NCI-H1092 (cell line): ENCODE measurements at places on chromosomes 4 and X.
A peak's percentile ranks its signal among the peaks of the same experiment; 100 is the strongest.

DNA sequence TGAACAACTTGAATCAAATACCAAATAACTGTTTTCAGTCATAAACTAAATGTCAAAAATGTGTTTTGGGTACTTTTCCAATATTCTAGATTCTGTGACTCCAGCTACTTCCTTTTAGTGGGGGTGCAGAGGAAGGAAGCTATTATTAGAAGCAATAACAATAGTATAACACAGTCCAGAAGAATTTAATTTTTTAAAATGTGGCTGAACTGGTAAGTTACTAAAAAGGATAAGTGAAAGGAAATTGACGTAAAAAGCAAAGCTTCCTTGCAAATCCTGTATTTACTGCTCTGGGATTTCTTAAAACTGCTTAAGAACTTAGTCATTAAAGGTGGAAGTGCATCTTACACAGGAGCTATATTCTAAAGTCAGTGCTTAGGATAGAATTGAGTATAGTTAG lies 53.2 kb downstream of the MOSPD2 start:
- no peak for DNase-seq

- no peak for DNase-seq
Measured at GRCh38 chr4:166123546-166123945, 250.5 kb downstream of the TLL1 start.

GRCh38 chrX:23841847-23842522 lies 59.0 kb downstream of the SAT1 start:
- DNase-seq: no peak

- no peak for DNase-seq
Measured at GRCh38 chrX:54842607-54843006, 35.1 kb downstream of the MAGED2 start.

DNA sequence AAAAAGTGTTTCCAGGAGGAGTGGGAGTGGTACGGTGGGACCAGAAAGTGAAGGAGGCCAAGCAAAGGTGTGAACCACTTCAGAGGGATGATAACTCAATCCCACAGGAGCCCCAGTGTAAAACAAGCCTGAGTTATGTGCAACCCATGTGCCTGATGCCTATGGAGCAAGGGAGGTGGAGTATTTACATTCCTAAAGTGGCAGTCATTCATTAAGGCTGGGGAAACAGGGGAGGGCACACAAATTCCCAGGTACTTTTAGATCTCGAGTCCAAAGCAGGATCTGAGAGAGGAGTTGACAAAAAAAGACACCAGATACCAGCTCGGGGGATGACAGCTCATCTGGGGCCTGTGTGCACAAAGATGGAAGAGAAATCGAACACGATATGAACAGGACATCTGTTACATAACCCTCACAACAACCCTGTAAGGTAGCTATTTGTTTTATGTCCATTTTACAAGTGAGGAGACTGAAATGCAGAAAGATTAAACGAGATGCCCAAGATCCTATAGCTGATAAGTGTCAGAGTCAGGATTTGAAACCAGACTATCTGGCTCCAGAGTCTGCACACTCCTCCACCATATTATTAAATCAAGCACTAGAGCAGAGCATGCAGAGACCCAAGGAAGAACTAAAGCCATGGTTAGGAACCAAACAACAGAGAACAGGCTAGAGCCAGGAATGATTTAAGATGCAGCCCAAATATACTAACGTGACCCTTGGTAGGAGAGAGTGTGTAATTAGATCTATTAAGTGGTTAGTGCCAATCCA lies 91.9 kb upstream of the MAPK10 start:
- DNase-seq: no peak

DNA sequence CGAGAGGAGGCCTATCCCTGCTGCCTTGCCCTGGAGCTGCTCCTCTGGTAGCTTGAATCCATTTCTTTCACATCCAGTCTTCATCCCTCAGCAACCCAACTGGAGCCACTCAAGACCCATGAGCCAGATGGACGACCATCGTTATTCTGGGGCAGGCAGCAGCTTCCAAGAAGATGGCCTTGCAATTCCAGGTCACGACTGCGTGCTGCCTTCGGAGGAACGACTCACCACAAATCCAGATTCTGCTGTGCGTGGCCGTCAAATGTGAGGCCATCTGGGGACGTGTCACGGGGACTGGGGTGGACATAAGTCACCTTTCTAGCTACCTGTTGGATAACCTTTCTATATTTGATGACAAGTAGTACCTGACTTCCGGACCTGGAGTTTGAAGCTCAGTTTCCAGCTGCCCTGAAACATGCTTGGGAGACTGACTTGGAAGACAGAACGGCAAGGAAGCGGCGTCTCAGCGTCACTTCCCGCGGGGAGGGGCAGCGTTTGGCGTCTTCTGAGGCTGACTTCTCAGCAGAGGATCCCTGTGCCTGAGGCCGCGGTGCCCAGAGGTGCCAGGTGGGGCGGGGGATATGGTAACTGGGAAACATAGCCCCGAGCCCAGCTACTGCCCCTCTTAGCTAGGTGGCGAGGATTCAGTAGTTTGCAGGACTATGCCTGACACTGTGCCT lies 11.7 kb upstream of the TMEM271 start:
- DNase-seq: no peak

DNA sequence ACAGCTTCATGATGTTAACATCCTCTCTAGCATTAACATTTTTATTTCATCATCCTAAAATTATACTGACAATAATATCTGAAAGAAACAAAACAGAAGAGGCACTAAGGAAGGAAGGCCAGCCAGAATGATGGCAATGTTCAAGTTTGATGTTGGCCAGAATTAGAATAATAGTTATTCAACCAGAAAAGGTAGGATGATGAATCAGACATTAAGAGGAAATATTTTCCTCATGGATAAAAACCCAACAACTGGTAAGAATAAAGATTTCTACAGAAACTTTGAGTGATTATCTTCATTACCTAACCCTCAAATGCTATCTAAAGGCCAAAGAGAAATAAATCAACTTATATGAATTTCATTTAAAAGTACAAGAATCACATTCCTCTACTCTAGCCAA lies 105.2 kb downstream of the PDE5A start:
- no peak for DNase-seq

DNA sequence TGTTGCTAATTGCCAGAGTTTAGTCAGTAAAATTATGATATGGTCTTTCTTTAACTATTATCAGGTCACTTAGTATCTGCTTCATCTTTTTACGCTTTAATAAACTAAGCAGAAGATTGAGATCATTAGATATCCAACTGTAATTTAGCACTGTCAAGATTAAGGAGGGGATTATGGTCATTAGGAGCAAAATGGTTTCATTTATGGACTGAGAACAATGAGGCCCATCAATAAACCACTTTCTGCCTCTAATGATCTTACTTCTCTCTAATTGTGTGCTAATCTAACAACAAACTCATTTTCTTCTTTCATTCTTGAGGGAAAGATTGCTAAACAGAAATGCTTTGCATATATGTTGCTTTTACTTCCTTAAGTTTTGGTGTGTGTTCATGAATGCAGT lies 340.4 kb downstream of the RPA4 start:
- no peak for DNase-seq

- DNase-seq: no peak
Measured at GRCh38 chr4:144288011-144288903, 147.7 kb upstream of the GYPA start.

GRCh38 chr4:181701894-181702293 lies 541.3 kb upstream of the TENM3 start:
- DNase-seq: no peak

DNA sequence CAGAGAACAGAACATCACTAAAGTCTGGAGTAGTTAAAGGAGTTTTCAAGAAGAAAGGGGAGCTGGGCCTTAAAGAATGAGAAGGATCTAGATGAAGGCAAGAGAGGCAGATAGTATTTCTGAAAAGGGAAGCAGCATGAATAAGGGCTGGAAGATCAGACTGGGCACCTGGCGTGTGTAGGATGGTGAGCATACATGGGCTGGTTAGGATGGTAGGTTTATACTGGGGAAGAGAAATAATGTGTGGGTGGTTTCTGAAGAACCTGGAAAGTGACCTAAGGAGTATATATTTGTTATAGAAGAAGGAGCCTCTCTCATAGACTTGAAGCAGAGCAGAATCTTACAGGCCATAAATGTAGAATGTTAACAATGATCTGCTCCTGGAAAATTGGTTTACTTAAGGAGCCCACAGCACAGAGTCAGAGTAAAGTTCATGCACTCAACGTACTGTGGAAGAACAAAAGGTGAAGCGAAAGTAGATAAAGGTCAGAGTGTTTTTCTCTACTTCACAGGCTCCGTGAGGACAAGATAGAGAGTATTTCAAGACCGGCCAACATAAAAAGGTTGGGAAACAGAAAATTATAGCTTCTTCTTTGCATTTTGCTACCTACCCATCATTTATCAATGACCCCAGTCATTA lies 35.8 kb downstream of the MBNL3 start:
- no peak for DNase-seq

- DNase-seq: peak; percentile 36
Measured at GRCh38 chr4:24419181-24420034, 164.9 kb downstream of the DHX15 start.

GRCh38 chr4:14023036-14023435 lies 395.5 kb upstream of the BOD1L1 start:
- no peak for DNase-seq

GRCh38 chr4:101217353-101218031 lies 129.8 kb downstream of the PPP3CA start:
- no peak for DNase-seq

DNA sequence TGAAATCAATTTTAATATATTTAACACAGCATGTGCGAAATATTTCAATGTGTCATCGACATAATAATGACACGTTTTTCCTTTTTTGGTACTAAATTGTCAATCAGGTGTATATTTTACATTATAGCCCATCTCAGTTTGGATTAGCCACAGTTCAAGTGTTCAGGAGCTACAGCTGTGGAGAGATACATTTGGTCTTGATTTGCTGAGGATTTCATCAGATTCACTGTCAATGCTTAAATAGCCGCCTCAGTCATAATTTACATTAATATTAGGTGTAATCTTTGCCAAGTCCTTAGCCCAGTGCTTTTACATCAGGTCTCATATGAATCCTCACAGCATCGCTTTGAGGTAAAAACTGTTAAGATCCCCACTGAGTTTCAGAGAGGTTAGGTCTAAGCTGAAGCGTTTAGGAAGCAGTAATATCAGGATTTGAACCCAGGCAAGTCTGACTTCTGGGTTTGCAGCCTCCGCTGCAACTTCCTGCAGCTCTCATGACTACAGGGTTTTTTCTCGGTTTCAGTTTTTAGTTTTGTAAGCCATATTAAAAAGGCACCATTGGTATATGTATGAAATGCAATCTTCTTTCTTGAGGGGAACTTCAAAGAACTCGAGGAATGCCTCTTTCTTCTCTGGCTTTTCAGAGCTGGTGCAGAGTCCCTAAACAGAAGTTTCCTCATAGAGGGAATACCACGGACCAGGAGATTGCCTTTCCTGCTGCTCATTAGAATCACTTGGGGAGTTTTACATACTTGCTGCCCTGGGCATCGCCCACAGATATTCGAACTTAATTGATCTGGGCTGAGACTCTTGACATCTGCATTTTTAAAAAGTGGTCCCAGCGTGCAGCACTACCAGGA lies 6.4 kb downstream of the MTM1 start:
- no peak for DNase-seq

DNA sequence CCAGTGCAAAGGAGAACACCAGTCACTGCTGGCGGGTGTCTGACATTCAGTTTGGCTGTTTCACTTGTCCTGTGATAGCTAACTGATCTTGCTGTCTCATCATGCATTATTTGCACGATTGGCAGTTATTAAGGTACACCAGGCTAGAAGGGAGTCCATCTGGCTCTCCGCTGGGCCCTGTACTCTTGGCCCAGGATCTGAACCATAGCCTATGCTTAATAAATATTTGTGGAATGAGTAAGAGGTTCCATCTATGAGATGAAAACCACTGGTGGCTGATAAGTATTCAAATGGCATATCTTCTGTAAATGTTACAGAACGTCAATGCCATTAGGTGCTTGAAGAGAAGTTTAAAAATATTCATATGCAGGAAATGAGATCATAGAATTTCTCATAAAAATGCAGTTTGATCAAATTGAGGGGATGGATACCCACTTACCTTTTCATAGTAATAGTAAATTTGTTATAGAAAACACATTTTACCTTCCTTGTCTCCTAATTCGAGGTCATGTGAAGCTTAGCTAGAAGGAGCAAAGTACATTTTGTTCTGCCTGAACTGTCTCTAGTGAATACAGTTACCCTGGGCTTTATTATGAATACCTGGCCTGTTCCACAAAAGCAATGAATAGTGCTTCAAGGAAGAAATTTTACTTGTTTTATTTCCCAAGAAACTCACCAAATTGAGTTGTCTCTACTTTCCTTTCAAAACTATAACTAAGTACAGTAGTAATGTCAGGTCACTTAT lies 213.5 kb downstream of the CBR4 start:
- no peak for DNase-seq

DNA sequence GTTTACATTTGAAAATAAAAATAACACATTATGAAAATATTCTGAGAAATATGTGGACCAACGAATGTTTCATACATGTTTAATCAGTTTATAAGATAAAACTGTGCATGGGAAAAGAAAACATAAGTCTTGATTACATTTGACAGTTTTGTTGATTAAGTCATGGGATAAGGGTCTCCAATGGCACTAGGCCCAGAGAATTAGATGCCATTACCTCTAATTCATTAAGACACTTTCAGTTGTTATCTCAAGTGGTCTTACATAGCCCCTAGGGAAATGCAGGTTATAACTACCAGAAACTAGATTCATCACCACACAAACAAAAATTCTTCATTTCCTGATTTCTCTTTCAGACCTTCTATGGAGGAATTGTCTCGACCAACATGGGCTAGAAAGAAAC lies 300.8 kb downstream of the PCDH7 start:
- no peak for DNase-seq

GRCh38 chrX:107579956-107580355 lies 48.4 kb upstream of the PRPS1 start:
- DNase-seq: no peak

DNA sequence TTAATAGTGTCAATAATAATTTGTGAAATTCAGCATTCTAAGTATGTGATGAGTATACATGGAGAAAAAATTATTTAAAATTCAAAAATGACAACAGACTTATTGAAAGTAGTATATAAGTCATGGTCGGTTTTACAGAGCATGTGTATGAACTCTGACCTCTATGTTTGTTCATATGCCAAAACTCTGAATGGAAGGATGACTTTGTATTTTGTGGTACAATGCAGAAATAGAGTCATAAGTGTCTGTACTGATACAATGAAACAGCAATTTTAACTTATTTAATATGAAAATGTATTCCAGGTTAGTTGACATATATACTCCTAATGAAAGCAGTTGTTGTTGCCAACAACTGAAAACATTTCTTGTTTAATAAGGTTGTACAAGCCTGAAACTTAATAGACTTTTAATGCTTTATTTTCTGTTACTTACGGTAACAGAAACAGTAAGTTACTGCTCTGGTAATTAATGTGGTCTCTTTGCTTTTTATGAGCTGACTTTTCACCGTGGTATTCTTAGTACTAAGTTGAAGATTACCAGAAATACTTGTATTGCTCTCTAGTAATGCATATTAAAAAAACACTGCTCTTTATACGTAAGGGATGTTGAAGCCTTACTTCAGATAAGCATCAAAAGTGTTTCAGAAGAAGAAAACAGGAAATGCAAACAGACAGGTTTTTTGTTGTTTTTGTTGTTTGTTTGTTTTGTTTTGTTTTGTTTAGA lies 1.9 kb downstream of the UBE2K start:
- DNase-seq: no peak
